ENCODE measurements at places on chromosomes 5 and 9. TPM values are rescaled to one million over a fixed set of nuclear protein-coding genes. Genes with fewer than 3 reads are reported as not detected.

The TMEM171 gene
- total RNA-seq: 0.49 TPM

The ISL1 gene
- 0.49 TPM for total RNA-seq

The REEP2 gene
- total RNA-seq: 73.5 TPM

The KIF4B gene
- total RNA-seq: 0.25 TPM

The PDE4D gene
- total RNA-seq: 143 TPM

The SLC25A48 gene
- 1.2 TPM for total RNA-seq

The FAM169A gene
- total RNA-seq: 55.1 TPM

The ORM1 gene
- total RNA-seq: not detected

The IFNA13 gene
- not detected for total RNA-seq

The SLC6A3 gene
- not detected for total RNA-seq

The CAMK4 gene
- 78.2 TPM for total RNA-seq
